Kidney epithelial cell (primary cell): ENCODE measurements at places on chromosomes 6 and 20. TPM values are rescaled to one million over a fixed set of nuclear protein-coding genes. Genes with fewer than 3 reads are reported as not detected.

RPP40 gene
- total RNA-seq: 10.6 and 16.0 TPM in 2 replicates

DNA sequence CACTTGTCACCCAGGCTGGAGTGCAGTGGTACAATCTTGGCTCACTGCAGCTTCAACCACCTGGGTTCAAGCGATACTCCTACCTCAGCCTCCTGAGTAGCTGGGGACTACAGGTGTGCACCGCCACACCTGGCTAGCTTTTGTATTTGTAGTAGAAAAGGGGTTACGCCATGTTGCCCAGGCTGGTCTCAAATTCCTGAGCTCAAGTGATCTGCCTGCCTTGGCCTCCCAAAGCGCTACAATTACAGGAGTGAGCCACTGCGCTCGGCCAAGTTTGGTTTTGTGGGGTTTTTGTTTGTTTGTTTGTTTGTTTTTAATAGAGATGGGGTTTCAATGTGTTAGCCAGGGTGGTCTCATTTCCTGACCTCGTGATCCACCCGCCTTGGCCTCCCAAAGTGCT, 12.3 kb downstream of the LOC128125822 start:
- no peak for DNase-seq

DNA sequence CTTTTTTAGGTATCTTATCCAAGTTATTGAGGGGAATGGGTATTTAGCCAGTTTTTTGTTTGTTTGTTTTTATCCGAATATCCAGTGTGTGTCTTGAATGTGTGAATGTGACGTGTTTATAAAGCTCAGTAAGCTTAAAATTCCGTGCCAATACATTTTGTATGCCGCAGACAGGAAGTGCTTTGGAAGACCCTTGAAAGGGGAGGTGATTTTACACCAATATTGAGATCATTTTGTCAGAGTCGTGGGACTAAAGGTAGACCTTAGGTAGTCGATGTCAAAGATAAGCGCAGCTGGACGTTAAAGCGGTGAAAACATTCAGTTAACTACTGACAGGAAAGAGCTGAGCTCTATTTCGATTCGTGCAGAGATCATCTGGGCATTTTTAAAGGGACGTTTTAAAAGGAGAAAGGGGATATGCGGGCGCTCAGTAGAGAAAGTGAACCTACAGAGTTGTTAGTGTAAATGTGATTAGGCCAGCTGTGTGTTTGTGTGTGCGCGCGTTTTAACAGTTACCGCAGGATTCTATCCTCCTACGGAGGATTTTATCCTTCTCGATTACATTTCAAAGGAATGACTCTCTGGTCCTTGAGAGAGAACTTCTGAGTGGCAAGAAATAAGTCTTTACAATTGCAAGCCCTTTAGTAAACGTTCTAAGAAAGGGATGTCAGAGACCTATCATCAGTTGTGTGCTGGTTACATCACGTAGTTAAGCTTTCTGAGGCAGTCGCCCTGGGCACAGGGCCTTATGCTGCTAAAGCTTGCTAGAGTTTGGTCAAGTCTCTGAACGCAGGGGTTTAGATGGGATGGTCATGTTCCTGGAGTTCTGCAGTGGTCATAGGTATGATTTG, 625 bp upstream of the ECHDC1 start:
- DNase-seq: no peak

SYNGAP1 gene
- 3.3 and 4.2 TPM in 2 replicates for total RNA-seq

RAET1L gene
- 1.5 and 1.8 TPM in 2 replicates for total RNA-seq
